Bone marrow (tissue), 2 donors: ENCODE measurements at places on chromosomes 4 and X.

GRCh38 chrX:105658136-105658535, 164.2 kb upstream of the NRK start:
- no peak for DNase-seq

- no peak for DNase-seq
These were observed 31.1 kb downstream of the FGFBP1 start for GRCh38 chr4:15907430-15907829.

- DNase-seq = no peak
These were observed 152.5 kb downstream of the DCTD start for GRCh38 chr4:182764642-182765041.

DNA sequence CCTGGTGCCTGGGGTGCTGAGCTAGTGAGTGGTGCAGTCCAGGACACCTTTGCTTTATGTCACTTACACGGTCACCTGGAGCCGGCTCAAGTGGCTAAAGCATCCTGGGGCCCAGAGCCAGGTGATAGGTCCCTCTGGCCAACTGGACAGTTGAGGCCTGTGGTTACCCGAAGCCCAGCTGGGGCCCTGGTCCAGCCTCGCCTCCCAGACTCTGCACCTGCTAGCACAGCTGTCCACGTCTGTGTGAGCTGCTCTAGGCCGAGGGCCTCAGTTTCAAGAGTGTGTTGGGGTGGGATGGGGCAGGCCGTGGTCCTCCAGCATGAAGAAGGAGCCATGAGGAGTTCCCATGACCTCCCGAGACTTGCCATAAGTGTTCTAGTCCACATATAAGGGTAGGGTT, 7.7 kb upstream of the ADD1 start:
- no peak for DNase-seq

- DNase-seq = no peak
These were observed 29.6 kb downstream of the FAM47B start for GRCh38 chrX:34972206-34972605.

GRCh38 chr4:56531149-56531770, 25.7 kb downstream of the ARL9 start:
- DNase-seq = no peak

DNA sequence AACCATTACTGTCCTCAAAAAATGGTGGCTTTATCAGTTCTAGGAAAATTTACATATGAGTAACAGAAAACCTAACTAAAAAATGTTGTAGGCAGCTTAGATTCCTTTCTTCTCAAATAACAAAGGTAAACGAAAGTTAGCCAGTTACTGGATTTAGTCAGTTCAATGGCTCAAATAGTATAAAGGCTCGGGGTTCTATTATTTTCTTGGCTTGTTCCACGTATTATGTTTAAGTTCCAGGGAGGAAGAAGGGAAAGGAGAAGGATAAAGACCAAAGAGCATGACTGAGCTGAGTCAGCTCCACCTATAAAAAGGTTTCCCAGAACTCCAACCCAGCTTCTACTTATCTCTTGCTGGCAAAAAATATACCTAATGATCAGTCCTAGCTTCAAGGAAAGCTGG, 41.0 kb upstream of the MAB21L2 start:
- no peak for DNase-seq

DNA sequence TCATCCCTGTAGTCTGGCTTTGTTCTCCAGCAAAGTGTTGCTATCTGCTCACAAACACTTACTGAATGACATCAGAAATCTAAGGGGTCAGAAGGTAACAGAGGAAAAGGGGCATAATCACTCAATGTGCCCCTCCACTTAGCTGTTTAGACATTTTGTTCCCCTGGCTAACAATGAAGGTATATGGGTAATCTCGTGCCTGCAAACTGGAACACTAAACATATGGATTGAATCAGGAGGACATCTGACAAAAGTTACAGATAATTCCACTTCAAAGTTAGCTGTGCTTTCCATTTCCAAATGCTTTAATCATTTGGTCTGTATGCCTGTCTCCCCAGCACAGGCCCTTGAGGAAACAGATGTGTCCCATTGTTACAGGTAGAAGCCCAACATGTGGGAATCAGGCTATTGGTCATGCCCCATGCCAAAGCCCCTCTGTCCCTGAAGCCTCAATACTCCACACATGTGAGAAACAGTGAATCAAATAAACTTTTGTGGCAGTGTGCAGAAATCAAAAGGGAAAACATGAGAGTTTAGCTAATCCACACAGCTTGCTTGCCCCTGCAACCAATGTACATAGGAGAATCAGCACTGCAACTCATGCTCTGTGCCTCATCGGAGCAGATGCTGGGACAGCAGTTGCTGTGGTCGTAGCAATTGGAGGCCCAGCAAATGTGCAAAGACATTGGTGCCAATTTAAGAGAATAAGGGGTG, 111.7 kb downstream of the RNF150 start:
- DNase-seq = no peak

DNA sequence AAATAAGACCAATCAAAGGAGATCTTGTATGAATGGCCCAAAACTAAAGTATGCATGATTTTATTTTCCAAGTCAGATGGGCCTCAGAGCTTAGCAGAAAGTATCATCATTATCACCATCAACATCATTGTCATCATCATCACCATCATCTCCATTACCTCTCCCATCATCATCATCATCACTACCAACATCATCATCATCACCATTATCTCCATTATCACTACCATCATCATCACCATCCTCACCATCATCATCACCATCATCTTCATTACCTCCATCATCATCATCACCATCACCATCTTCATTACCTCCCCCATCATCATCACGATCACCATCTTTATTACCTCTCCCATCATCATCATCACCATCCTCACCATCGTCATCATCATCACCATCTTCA, 363.9 kb downstream of the DHRSX start:
- no peak for DNase-seq

DNA sequence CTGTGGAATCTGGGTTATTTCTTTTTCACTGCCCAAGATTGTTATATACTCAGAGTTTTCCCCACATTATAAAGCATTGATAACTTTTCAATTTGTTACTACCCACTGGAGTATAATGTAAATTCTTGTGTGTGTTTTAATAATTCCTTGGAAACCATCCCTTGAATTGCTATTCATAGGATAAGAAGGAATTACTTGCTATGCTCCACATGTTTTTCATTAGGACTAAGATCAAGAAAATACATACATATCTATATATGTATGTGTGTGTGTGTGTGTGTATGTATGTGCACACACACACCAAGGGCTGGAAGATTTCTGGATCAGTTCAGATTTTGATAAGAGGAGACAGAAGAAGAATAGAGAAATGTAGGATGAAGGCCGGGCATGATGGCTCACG, 206.4 kb upstream of the JADE1 start:
- DNase-seq = no peak

DNA sequence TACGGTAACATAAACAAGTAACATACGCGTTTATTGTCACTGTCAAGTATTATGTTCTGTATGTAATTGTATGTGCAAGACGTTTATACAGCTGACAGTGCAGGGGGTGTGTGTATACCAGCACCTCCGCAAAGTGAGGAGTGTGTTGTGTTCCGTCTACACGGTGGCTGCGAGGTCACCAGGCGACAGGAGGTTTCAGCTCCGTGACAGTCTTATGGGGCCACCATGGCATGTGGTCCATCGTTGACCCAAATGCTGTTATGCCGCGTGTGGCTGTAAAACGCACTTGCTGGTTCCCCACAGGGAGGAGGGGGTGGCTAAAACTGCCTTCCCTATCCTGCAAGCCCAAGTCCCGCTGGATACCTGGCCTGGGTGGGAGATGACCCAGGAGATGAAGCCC, 25.0 kb downstream of the NSG1 start:
- no peak for DNase-seq

DNA sequence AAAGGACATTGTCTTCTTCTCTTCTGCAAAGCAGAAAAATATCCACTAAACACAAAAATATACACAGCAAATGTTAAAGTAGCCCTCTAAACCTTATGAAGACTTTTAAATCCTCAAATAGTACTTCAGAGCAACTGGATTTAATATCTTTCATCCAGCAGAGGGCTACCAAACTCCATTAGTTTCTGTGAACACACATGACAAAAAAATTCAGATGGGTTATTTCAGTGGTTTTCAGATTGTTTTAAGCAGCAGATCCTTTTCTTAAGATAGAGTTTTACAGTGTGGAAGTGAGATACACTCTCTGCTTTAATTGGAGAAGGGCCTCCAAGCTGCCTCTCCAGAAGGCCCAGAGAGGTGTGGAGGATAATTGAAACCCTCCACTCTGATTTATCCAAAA, 56.7 kb downstream of the ANK2 start:
- no peak for DNase-seq

DNA sequence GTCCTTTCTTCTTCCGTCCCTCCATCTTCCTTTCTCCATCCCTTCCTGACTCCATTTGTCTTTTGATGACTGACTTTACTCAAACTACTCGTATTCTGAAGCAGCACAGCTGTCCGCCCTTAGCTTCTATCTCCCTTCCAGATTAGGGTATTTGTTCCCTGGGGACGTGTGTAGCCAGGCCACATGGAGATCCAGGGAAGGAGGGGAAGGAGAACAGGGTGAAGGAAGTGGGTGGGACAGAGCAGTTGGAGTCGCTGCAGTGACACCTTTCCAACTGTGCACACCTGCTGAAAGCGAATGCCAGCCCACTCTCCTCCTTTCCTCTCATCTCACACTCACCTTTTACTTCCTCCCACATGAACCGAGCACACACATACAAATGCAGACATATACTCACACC, 323.8 kb downstream of the DCTD start:
- no peak for DNase-seq

- DNase-seq = no peak
These were observed 250.0 kb downstream of the CFAP299 start for GRCh38 chr4:80585542-80585941.

- DNase-seq = no peak
These were observed 36.5 kb downstream of the SHOX start for GRCh38 chrX:666762-667720.

- no peak for DNase-seq
These were observed 6.6 kb upstream of the MAGEB17 start for GRCh38 chrX:16160729-16161128.

DNA sequence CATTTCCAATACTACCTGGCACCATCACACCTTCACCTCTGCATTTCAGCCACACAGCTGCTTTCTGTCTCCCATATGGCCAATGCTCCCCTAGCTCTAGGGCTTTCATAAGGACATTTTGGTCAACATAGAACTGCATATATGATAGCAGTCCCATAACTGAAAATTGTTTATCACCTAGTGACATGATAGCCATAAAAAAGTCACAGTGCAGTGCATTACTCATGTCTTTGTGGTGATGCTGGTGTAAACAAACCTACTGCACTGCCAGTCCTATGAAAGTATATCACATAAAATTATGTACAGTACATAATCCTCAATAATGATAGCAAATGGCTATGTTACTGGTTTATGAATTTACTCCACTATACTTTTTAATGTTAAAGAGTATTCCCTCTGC, 221.0 kb downstream of the NAF1 start:
- DNase-seq = no peak

- no peak for DNase-seq
These were observed 31.8 kb upstream of the MTM1 start for GRCh38 chrX:150536455-150537116.

DNA sequence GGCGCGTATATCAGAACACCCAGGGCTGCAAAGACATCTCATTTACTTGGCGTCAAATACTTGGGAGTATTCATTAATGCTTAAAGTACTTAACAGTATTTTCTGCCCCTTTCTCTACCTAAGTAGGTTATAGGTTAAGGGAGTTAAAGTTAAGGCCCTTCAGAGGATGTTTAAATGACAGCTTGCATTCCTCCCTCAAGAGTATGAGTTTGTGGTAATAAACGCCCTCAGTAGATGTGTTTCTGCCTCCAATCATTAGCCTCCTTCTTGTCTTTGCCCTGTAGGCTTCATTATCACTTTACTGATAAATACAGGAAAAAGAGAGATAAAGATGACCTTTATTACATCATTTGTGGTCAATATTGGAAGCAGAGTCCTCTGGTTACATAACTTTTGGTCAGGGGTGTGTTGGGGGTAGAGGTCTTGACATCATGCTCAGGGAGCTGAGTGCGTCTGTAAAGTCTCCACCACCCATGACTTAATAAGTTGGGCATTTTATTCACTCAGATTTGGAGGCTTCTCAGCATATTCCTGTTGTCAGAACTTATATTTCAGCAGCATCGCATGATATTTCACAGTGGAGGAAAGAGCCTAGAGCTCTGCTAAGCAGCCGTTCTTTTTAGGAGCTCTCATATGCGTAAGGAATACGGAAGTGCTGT, 145.9 kb downstream of the CPE start:
- no peak for DNase-seq

GRCh38 chrX:51795136-51795535, 51.9 kb downstream of the GSPT2 start:
- DNase-seq = no peak

- no peak for DNase-seq
These were observed 26.0 kb upstream of the SETD7 start for GRCh38 chr4:139582044-139582443.

DNA sequence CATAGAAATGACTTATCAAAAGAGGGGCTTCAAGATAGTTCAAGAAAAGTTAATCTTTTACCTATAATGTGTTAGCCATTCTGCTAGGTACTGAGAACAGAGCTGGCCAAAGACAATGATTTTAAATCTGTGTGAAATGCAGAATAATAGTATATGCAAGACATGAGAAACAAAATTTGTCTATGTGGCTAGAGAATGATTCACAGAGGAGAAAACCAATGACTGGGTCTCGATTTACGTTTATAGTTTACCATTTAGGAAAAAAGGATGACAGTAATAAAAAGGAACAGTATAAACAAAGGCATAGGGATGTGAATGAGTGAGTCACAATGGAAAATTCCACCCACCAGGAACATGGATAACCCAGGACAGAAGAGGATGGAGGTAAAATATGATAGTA, 31.9 kb downstream of the NPFFR2 start:
- no peak for DNase-seq

DNA sequence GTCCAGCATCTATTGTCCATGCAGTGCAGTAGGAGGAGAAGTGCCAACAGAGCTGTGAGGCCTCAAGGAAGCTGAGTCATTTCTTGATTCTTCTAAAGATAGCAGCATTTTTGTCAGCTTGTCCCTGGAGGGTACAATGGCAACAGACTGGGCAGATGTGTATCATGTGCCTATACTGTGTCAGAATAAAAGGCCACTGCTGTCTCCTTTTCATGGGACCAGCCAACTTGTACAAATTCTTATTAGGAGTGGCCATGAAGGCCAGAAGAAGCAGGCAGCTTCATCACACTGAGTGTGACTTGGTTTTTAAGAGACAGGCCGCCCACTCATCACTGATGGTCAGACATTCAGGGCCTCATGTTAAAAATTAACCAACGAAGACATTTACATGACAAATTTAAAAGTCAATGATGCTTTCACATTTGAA, 185.0 kb upstream of the FAM241A start:
- DNase-seq = no peak

- DNase-seq = no peak
These were observed 1488.3 kb downstream of the RPA4 start for GRCh38 chrX:98371994-98372393.

DNA sequence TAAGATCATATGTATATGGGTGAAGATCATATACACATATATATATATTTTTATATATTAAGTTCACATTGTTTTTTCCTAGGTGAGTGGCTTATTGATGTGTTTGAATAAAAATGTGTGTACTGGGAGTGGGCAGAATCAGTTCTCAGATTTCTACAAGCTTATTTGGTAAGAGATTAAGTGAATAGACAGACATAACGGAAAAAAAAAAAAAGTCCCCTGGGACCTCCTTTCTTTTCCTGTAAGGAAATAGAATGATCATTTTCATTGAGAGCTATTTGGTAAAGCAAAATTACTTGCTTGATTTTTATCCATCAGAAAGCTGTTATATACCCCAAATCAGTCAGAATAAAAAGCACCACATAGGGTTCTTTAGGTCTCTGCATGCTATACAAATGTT, 597.7 kb downstream of the PCDH18 start:
- no peak for DNase-seq
